ENCODE measurements at places on chromosomes 3 and 15.

- no peak for DNase-seq
Observed at GRCh38 chr3:158339638-158340037, 229.7 kb downstream of the RSRC1 start.

GRCh38 chr15:85726454-85726853, 68.3 kb downstream of the KLHL25 start:
- no peak for DNase-seq

- DNase-seq = no peak
Observed at GRCh38 chr3:42081838-42082473, 9.2 kb upstream of the TRAK1 start.

DNA sequence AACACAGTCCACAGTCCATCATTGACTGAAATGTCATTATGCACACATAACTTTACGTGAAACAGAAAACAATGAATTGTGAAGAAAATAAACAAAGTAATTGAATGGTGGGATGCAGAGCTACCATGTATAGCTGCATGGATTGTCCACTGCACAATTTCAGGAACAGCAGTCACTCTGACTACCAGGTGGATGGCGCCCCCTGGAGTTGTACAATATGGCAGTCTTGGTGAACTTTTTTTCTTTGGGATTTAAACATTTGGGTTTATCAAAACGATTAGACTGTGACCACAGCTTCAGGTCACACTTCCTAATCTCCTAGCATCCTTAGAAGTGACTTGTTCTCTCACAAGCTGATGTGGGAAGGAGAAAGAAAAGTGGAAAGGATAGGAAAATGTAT, 48.9 kb upstream of the TCF12 start:
- DNase-seq = peak; percentile 4

DNA sequence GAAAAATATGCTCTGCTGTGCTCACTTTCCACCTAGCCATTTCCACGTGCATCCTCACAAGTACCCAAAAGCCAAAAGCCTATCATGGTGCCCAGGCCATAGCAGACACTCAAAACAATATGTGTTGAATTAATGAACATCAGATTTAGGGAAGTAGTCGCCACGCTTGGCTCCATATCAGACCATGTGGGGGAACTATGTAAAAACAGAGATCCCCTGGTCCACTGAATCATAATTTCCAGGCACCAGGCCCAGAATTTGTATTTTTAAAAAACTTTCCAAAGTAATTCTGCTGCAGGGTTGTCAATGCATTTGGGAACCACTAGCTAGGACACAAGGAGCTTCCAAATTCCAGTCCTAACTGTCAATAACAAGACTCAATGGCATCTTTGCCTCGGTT, 77.3 kb downstream of the CNTN3 start:
- DNase-seq = no peak

GRCh38 chr15:101191242-101191641, 60.6 kb downstream of the CHSY1 start:
- no peak for DNase-seq

All from activated CD4-positive, CD25-positive, alpha-beta regulatory T cell (primary cell).